ENCODE measurements at places on chromosomes 12 and 14.

DNA sequence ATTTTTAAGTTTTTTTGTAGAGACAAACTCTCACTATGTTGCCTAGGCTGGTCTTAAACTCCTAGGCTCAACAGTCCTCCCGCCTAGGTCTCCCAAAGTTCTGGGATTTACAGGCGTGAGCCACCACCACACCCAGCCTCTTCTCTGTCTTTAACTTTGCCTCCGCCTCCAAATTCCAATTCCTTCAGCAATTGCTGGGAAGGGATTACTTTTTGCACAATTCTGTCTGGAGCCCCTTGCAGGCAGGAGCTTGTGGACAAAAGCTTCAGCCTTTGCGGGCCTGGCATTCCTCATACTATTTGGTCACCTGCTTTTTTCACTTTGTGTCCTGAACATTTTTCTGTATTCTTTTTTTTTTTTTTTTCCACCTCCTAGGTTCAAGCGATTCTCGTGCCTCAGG lies 26.0 kb downstream of the SH2B3 start:
- no peak for DNase-seq

DNA sequence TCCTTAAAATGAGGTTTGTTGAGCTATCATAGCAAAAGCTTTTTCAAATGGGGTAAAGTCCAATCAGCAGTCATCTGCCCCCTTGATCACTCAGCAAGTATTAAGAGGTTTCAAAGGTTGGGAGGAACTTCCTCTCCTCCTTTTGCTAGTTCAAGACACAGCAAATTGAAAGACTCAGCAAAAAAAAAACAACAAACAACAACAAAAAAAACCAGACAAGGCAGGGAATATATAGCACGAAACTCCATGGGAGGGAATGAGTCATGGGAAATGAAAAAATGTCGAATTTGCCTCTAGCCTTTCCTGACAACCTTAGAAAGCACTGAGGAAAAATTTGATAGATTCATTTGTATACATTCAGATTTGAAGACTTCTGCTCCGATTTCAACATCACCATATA lies 1.6 kb upstream of the SLC7A8 start:
- no peak for DNase-seq

GRCh38 chr14:54839701-54840119 lies 62.9 kb downstream of the GCH1 start:
- DNase-seq: no peak

DNA sequence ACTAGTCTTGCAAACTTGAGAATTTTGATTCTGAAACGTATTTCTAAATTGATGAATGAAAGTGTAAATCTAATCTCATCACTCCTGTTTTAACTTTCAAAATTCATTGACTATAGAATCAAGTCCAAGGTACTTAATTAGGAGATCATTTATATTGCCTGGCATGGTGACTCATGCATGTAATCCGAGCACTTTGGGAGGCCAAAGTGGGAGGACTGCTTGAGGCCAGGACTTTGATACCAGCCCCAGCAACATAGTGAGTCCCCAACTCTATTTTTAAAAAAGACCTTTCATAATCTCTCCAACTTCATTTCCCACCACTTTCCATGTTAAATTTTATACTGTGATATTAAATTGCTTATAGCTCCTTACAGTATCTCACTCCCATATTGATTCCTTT lies 3.0 kb upstream of the MIPOL1 start:
- no peak for DNase-seq

GRCh38 chr14:63418020-63418419 lies 99.3 kb upstream of the GPHB5 start:
- no peak for DNase-seq

- DNase-seq: no peak
These were observed 3.8 kb downstream of the SDSL start for GRCh38 chr12:113425960-113426453.
